ENCODE measurements at places on chromosomes 11 and 22.
A peak's percentile ranks its signal among the peaks of the same experiment; 100 is the strongest.

DNA sequence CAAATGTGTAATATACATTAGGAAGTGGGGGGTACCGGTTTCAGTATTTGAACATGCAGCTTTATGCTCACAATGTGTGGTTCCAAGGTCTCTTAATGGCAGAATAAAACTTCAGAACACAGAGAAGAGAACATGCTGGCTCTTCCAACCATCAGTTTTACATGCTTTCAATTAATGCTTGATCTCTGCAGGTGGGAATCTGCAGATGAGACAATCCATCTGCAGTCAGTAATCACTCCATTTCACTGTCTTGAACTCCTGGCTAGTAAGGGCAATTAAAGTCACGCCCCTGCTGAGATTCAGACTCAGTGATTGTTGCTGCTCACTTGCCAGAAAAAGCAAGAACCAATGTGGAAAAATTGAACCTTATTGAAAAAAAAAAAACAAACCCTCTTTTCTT, 945.7 kb downstream of the DLG2 start:
- H3K27me3 ChIP-seq = no peaks in the 10 kb centered on the region
- no peak overlapping the region for H3K4me3 ChIP-seq
- no peak for DNase-seq
- H3K27ac ChIP-seq = no peak overlapping the region
- no peaks in the 10 kb centered on the region for H3K36me3 ChIP-seq

DNA sequence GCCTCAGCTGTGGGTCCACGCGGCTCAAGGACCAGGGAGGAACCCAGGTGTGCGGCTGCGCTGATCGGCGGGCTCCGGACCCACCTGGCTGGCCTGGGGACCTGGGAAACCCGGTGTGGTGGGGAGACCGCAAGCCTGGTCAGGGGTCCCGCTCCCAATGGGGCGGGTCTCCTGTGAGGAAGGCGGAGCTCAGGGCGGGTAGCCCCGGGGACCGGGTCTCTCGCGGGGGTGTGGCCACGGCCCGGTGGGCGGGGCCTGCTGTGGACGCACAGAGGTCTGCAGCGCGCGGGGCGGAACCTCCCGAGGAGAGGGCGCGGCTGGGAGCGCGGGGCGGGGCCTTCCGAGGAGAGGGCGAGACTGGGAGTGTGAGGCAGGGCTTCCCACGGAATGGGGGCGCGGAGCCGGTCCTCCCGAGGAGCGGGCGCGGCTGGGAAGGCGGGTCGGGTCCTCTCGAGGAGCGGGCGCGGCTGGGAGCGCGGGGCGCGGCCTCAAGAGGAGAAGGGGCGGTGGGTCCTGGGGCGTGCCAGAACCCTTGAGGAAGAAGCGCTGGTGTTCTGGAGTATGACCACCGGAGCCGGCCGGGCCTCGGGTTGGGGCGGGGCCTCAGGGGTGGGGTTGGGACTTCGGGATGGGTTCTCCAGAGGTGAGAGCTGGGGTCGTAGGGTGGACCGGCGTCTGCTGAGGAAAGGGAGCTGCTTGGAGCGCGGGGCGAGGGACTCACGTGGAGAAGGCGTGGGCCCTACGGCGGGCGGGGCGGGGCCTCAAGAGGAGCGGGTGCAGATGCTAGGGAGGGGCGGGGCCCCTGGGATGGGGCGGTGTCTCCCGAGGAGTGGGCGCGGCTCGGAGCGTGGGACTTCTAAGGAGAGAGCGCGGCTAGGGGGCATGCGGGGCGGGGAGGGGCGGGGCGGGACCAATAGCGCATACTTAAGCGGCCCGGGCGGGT, 20.8 kb downstream of the DGCR6L start:
- H3K36me3 ChIP-seq = no peaks in the 10 kb centered on the region
- no peak overlapping the region for H3K27ac ChIP-seq
- H3K4me1 ChIP-seq = no peaks in the 10 kb centered on the region
- H3K27me3 ChIP-seq = peaks cover 6% of the 10 kb centered on the region

DNA sequence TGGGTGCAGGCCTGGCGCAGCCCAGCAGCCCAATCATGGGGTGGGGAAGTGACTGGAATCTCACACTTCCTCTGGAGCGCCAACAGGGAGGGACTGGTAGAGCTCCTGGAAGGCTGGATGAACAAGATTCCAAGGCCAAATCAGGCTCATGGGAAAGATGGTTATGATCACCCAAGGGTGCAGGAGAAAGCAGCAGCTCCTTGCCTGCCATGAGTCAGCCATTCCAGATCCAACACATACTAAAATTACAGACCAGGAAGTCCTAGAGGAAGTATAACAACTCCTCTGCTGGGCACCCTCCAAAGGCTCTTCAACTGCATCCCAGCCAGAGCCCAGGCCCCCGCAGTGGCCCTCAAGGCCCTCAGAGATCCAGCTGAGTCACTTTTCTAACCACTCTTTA, 427.3 kb downstream of the TENM4 start:
- no peak for DNase-seq
- H3K4me1 ChIP-seq = no peaks in the 10 kb centered on the region
- H3K27ac ChIP-seq = no peak overlapping the region
- no peaks in the 10 kb centered on the region for H3K36me3 ChIP-seq
- no peak overlapping the region for H3K4me3 ChIP-seq

DNA sequence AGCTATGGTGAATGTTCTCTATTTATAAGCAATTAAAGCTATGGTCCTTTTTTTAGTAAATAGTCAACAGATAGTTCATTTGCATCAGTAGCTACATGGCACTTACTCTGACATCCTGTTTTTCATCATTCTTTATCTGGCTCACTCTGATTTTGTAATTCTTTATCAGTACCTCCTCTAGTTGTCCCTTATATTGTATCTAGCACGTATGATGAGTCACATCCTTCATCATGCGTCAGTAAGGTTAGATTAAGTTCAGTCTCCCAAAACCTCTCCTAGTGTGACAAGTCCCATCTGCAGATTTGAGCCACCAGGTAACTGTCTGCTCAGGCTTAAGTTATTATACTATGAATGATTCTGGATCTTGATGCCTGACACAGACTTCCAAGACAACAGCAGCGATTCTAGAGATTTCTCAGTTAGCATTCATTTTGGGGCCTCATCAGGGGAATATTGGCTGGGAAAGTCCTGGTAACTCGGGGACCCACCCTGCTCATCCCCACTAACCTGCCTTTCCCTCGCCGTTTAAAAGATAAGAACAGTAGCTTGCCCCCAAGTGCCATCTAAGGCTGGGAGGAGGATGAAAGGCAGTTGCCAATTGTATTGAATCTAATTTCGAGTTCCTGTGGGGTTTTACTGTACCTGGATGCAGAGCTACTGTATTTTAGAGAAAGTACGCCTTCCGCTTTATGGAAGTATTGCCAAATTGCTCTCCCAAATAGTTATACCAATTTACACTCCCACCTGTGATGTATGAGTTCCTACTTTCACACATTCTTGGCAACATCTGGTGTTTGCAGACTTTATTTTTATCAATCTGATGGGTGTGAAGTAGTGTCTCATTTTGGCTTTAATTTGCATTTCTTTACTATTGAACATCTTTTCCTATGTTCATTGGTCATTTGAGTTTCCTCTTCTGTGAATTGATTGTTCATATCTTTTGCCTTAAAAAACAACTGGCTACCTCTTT, 55.9 kb downstream of the ZC3H12C start:
- no peak for DNase-seq
- no peak overlapping the region for H3K4me3 ChIP-seq
- H3K27ac ChIP-seq = no peak overlapping the region
- no peaks in the 10 kb centered on the region for H3K4me1 ChIP-seq

DNA sequence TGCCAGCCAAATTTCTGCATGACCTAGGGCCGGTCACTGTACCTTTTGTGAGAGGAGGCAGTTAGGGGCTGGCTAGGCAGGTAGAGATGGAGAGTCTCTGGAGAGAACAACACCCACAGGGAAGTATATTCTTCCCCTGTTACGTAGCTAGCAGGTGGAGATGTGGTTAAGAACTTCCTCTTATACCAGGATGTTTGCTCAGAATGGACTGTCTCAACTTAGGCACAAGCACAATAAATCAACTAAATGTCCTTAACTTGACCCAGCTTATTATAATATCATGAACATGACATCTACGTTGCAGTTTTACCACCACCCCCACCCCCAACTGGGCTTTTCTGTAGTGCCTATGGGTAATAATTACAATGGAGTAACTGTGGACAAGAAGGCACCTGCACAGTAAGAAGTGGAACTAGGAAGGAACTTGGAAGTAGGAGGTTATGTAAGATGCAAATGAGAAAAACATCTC, 60.7 kb upstream of the MPEG1 start:
- no peak for DNase-seq
- no peaks in the 10 kb centered on the region for H3K4me1 ChIP-seq
- H3K27ac ChIP-seq = no peak overlapping the region
- H3K4me3 ChIP-seq = no peak overlapping the region
- no peaks in the 10 kb centered on the region for H3K27me3 ChIP-seq

GRCh38 chr11:18223591-18224387, 12.8 kb downstream of the SAA4 start:
- DNase-seq = no peak
- no peak overlapping the region for H3K27ac ChIP-seq
- no peaks in the 10 kb centered on the region for H3K27me3 ChIP-seq

GRCh38 chr11:115255006-115255762, 249.0 kb downstream of the CADM1 start:
- H3K27ac ChIP-seq = no peak overlapping the region
- no peak overlapping the region for H3K4me3 ChIP-seq
- no peaks in the 10 kb centered on the region for H3K27me3 ChIP-seq

DNA sequence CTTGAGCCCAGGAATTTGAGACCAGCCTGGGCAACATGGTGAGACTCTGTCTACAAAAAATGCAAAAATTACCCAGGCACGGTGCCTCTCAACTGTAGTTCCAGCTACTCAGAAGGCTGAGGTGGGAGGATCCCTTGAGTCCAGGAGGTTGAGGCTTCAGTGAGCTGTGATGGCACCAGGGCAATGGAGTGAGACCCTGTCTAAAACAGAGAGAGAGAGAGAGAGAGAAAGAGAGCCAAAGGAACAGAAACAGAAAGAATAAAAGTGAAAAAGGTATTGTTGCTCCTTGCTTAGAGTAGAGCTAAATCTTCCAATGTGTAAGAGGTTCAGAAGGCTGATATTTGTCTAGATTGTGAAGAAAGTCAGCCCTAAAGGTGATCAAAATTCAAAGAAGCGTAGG, 8.9 kb upstream of the ETS1 start:
- no peaks in the 10 kb centered on the region for H3K4me1 ChIP-seq
- H3K36me3 ChIP-seq = no peaks in the 10 kb centered on the region
- H3K27ac ChIP-seq = no peak overlapping the region
- DNase-seq = no peak

DNA sequence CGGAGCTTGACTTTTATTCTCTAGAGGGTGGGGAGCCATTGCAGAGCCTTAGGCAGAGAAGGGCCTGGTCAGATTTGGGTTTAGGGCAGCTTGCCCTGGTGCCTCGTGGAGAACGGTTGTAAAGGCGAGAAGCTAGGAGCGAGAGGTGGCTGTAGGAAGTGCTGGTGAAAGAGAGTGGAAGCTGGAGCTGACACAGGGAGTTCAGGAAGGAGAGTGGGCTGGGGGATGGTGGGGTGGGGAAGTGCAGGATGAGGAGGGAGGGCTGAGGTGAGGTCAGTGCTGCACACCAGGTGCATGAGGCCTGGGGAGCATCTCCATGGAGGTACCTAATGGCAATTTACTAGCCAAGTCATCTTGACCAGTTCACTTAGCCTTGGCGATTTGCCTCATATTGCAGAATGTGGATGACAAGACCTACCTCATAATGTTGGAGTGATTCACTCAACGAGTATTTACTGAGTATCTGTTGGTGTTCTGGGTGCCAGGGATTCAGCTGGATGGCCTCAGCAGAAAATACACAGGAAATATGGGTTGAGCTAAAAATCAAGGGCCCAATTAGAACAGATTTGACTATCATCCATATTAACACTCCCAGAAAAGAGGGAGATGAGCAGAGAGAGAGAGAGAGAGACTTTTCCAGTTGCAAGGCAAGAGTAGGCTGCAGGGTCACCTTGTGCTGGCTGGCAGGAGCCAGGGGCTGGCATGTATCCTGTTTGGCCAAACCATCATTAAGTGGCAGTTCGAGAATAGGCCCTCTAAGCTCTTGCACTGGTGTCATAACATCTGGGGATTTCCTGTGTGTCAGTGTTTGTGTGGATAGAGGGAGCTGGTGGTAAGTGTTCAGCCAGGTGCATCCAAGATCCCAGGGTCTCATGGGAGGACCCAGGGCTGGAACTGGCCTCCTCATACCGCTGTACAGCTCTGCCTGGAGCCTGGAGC, 44.4 kb upstream of the CLDN5 start:
- H3K27ac ChIP-seq = no peak overlapping the region
- no peak for DNase-seq
- H3K4me3 ChIP-seq = no peak overlapping the region
- H3K27me3 ChIP-seq = no peaks in the 10 kb centered on the region
- H3K4me1 ChIP-seq = peaks cover 5% of the 10 kb centered on the region
- H3K36me3 ChIP-seq = no peaks in the 10 kb centered on the region

- H3K4me3 ChIP-seq = peak overlapping the region; percentile 100
- H3K4me1 ChIP-seq = peaks cover 25% of the 10 kb centered on the region
- DNase-seq = no peak
- H3K36me3 ChIP-seq = peaks cover 42% of the 10 kb centered on the region
Observed at GRCh38 chr11:62603072-62603408, 1.4 kb upstream of the MTA2 start.

GRCh38 chr22:32044477-32044876, 1.4 kb downstream of the SLC5A1 start:
- no peak for DNase-seq
- no peaks in the 10 kb centered on the region for H3K4me1 ChIP-seq
- no peak overlapping the region for H3K4me3 ChIP-seq
- no peak overlapping the region for H3K27ac ChIP-seq

DNA sequence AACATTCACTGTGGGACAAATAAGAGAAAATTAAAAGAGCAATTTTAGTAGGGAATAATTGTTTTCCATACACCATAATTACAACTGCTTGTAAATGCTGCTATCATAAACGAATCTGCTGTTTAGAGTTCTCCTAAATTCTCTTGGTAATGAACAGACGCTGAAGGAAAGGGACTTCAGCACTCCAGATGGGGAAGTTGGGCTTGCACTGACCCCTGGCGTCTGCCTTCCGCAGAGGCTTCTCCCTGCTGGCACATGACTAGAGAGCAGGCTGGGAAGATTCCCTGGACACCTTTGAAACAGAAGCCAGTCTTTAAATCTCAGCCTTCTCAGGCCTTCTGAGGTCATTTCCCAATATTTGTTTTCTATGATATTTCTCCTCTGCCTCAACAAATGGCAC, 84.1 kb downstream of the NXPE2 start:
- no peak overlapping the region for H3K4me3 ChIP-seq
- peaks cover 3% of the 10 kb centered on the region for H3K27me3 ChIP-seq
- DNase-seq = peak; percentile 81

GRCh38 chr11:64531906-64532312, 59.1 kb upstream of the SLC22A12 start:
- no peaks in the 10 kb centered on the region for H3K4me1 ChIP-seq
- peaks cover 9% of the 10 kb centered on the region for H3K27me3 ChIP-seq
- DNase-seq = no peak
- no peak overlapping the region for H3K4me3 ChIP-seq
- H3K36me3 ChIP-seq = no peaks in the 10 kb centered on the region

DNA sequence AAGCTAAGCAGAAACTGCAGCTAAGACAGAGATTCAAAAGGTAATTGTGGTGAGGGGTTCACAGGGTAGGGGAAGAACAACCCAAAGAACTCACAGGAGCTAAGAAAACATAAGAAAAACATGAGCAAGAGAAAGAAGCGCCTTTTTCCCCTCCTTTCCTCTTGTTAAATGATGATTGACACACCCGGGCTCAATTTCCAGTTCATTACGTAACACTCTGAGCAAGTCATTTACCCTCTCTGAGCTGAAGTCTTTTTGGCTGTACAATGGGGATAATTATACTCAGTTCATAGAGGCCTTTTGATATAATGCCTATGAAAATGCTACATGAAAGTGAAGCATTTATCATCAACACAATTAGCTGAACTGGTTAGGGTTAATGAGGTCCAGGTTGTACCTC, 17.2 kb downstream of the LRP4 start:
- H3K4me1 ChIP-seq = no peaks in the 10 kb centered on the region
- H3K4me3 ChIP-seq = no peak overlapping the region
- no peak for DNase-seq
- no peaks in the 10 kb centered on the region for H3K27me3 ChIP-seq
- no peak overlapping the region for H3K27ac ChIP-seq
